ENCODE measurements at places on chromosomes 5 and 9. TPM values are rescaled to one million over a fixed set of nuclear protein-coding genes. Genes with fewer than 3 reads are reported as not detected.

Gene SMIM33
- total RNA-seq = not detected

Gene CCIN
- total RNA-seq = 0.16 TPM

Gene SLC45A2
- not detected for total RNA-seq

Gene PAEP
- total RNA-seq = not detected

Gene SPINK4
- total RNA-seq = not detected

Gene PTPRD
- total RNA-seq = 2.0 TPM

Gene SGCD
- total RNA-seq = 0.38 TPM

Data from bladder microvascular endothelial cell (primary cell).